T-cell (primary cell): ENCODE measurements at places on chromosomes 2 and 18.

DNA sequence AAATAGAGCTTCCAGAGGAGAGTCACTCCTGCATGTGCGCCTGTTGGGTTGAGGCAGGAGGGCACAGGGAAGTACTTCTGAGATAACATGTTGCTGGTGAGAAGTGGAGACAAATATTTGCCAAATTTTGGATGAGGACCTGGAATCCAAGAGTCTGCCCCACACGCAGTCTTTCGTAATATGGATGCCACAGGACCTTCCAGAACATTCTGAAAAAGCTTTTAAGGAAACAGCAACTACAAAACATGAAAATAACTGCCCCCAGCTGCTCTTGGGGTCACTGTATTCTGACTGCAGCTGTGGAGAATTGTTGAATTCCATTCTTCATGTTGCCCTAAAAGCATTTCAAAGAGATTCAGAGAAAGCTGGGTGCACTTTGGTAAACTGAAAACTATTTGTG lies 227.5 kb downstream of the C1D start:
- DNase-seq, result no peak

DNA sequence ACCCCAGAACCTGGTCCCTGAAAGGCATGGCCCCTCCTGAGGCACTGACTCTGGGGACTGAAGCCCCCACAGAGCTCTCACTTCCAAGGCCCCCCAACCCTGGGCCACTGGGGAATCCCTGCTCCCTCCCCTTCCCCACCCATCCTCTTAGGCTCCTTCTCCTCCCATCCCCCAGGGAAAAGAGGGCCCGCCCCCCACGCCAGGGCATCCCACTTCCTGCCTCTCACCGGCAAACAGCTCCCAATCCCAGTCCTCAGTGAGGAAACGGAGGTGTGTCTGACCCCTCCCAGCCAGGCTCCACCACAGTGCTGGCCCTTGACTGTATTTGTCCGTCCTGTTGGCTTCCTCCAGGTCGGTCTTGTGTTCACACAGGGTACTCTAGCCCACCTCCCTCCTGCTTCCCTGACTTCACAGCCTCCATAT lies 35.0 kb upstream of the PTMA start:
- no peak for DNase-seq

- no peak for DNase-seq
These were observed 68.7 kb upstream of the FSHR start for GRCh38 chr2:49222975-49223528.

GRCh38 chr18:63930773-63931354 lies 18.2 kb upstream of the HMSD start:
- no peak for DNase-seq

GRCh38 chr2:168997118-168997521 lies 34.0 kb downstream of the ABCB11 start:
- DNase-seq, result no peak

- DNase-seq, result no peak
These were observed 22.3 kb downstream of the COL4A3 start for GRCh38 chr2:227186751-227187150.

- DNase-seq, result no peak
These were observed 63.0 kb downstream of the RHBDD1 start for GRCh38 chr2:226898897-226899296.

DNA sequence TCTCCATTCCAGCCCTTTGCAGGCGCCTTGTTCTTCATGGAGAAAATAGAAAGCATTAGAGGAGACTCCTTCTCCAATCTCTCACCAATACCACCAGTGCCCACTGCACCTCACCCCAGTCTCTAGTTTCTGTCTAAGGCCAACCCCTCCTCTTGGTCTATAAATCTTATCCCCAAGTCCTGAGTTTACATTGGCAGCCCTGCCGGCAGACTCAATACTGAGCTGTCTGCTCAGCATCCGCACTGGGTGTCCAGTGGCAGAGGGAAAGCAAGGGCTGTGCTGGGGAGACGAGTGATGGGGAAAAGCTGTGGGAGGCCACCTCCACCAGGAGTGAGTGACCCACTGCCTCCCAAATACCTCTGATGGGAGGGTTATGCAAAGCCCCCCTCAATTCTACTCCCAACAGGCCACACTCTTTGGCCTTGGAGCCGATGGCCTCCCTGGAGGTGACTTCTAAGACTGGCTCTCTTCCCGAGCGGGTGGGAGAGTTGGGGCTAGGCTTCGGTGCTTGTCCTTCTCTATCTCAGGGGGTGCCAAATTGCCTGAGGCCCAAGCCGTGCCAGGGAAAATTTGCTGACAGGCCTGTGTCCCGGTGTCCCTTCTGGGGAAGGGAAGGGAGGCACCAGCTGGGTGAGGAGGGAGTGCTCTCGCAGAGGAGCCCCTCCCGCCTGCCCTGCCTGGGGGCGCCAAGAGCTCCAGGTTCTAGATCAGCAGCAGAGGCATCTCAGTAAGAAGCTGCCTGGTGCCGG lies 165.2 kb upstream of the MSH6 start:
- no peak for DNase-seq

GRCh38 chr2:58131191-58132011 lies 84.8 kb downstream of the VRK2 start:
- DNase-seq, result no peak
